ENCODE measurements at places on chromosomes 3 and 15.

DNA sequence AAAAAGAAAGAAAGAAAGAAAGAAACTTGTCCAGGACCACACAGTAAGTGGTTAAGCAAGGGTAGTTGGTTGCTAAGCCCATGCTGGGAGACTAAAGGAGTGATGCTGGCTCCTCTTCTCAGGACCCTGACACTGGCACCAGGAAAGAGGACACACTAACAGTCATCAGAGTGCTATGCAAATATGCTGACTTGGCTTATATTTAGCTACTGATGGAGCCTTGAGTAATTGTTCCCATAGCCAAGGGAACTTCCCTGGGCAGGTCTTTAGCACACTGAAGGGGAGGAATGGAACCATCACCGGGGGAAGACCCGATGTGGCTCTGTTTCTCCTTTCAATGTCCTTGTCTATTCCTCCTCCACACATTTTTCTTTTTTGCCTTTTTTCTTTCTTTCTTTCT is 6.2 kb downstream of the TMEM40 start:
- DNase-seq = no peak

DNA sequence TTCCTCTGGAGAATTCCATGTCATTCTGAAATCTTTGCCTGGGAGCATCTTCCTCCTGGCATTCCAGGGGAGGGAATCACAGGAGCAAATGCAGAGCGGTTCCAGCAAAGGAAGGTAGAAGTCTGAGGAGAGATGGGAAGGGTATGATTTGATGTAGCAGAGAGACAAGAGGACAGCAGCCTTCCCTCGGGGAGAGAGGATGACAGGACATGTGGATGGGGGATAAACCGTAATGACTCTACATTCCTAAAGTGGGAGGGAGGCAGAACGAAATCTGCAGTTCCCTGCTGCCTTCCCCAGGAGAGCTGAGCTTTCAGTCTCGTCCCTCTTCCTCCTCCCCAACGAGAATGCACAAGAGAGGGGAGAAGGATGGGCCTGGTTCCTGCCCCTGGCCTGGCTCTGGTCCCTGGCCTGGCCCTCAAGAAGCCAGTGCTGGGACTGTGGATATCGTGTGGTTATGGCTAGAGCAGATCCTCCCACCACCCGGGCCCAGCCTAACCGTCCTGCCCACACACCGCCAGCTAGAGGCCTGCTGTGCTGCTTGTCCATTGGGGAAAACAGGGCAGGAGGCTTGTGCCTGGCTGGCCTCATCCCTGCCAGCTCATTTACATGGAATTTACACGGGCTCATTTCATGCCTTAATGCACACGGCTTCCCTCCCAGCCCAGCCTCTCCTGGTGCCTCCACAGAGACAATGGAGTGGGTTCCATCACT is 26.6 kb downstream of the SEMA7A start:
- no peak for DNase-seq

- DNase-seq = no peak
These were observed 1.1 kb downstream of the HHATL start for GRCh38 chr3:42701371-42702065.

GRCh38 chr3:112228786-112229185 is 65.2 kb downstream of the SLC9C1 start:
- no peak for DNase-seq

- no peak for DNase-seq
These were observed 406.2 kb downstream of the MFSD1 start for GRCh38 chr3:159208050-159208449.

GRCh38 chr15:73956743-73957135 is 30.5 kb downstream of the LOXL1 start:
- DNase-seq = no peak

DNA sequence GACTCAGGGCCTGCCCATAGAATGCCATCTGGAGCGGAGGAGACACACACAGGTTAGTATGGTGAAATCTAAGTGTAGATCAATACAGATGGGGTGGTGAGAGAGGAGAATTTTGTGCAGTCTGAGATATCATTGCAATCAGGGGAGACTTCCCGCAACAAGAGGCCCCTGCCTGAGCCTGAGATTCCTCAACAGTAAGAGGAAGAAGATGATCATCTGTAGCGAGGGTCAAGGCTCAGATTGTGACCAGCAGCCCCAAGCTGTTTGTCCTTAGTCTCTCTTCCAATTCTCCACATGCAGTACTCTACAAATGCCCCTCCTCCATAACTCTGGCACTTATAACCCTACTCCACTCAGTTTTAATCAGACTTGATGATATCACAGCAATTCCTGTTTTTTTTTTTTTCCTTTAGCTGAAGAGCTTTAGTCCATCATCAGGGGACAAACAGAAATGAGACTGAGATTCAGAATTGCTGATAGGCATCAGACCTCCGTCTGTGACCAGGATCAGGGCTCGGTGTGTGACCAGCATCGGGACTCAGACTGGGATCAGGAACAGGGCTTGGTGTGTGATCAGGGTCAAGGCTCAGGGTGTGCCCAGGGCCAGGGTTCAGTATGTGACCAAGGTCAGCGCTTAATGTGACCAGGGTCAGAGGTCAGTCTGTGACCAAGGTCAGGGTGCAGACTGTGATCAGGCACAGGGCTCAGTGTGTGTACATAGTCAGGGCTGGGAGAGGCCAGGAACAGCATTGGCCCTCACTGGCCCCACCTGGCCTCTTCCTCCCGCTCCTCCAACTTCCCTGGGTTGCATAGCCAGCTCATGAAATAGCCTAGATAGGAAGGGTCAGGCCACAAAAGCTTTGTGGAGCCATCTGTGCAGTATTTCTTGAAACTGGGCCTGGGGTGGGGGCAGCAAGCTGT is 14.1 kb downstream of the LOXL1 start:
- DNase-seq = no peak

DNA sequence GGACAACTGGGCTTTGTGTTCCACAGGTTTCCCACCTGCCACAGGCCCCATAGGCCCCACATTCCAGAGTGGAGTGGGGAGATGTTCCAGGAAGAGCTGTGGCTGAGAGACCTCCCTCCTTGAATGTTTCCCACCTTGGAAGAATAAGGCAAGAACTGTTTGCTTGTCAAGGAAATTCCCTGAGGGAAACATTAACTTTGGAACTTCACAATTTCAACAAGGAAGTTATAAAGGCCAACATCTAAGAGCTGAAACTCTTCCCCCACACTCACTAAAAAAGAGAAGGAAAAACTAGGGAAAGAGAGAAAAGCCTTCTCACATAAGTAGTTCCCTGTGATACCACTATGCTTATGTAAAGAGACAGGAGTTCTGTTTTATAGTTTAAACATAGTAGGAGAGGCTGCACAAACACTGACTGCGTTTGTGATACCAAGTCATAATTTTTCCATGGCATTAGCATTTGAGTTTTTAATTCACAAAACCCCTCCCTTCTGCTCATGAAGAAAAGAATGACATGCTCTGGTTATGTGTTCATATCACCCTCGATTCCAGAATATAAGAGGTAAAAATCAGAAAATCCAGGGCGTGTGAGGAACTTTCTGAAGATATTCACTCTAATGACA is 39.8 kb upstream of the SPRED1 start:
- no peak for DNase-seq

- no peak for DNase-seq
These were observed 216.9 kb upstream of the DCBLD2 start for GRCh38 chr3:99118381-99118780.

DNA sequence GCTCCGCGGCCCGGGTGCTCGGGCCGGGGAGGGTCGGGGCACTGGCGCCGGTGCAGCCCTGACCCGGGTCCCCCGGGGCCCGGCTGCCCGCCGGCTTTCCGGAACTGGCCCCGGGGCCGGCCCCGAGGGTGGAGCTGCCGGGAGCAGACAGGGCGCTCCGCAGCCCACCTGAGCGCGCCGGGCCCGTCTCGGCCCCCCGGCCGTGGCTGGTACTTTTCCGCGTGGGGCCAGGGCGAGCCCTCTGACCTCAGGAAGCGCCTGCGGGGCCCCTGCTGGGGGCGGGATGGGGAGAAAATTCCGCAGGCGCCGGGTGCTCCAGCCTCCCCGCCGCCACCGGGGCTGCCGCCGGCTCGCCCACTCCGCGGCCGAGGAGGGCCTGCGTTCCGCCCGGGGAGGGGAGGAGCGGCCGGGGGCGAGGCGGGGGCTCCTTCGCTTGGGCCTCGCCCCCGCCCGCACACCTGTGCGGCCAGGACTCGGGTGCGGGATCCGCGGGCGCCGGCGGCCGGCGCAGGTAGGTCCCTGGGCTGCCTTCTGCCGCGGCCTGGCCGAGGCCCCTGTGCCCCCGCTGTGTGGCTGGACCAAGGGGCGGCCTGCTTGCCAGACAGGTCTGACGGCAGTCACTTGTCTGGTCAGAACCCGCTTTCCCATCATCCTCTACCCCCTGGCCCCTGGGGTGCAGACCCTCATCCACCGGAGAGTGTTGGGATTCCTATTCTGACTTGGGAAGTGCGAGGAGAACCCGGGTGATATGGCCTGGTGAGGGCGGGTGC is 3.5 kb downstream of the FURIN start:
- DNase-seq = no peak

- DNase-seq = no peak
These were observed 75.0 kb downstream of the FEM1B start for GRCh38 chr15:68352401-68353062.

DNA sequence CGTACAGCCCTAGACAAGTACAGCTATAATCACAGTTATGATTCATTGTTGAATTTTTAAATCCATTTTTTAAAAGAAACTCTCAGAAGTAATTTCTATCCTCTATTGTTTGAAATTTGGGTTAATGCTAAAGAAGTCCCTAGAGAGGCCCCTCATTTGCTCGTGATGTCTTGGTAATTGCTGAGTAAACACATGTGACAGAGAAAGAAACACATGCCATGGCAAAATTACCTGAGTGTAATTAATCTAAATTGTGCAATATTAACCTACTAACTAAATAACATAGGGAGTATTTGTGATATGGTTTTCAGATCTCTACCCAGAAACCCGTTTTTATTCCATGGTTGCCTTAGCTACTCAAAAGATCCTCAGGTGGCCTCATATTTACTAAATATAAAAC is 10.8 kb downstream of the NEK10 start:
- peak; percentile 47 for DNase-seq

DNA sequence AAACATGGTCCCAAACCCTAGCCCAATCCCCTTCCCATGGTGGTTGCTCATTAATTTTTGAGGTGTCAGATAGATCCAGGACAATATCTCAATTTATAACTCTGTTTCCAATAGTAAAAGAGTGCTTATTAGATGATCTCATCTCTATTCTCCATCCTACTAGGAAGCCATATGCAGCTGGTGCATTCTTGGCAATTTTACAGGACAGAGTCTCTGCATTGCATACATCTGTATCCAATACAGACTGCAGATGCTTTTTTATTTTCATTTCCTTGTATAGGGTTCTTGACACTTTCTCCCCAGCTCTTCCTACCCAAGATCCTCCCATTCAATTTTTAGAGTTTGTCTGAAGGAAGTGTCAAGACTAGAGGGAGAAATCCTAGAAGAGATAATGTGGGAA is 194.8 kb upstream of the DPH6 start:
- DNase-seq = no peak

DNA sequence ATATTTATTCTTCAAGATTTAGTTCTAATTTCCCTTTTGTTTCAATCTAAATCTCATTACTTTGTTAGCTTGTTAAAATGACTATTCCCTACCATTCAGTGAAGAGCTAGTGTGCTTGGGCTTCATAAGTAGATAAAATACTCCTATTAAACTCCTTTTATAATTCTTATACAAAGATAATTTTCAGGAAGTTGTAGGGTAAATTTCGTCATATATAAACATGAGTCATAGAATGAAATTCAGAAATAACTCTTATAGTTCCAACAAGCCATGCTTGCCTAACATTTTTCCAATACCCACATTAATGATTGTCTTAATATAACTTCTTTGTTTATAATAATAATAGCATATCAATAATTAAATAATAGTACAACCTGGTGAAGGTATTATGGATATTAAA is 407.3 kb downstream of the NAALADL2 start:
- no peak for DNase-seq

DNA sequence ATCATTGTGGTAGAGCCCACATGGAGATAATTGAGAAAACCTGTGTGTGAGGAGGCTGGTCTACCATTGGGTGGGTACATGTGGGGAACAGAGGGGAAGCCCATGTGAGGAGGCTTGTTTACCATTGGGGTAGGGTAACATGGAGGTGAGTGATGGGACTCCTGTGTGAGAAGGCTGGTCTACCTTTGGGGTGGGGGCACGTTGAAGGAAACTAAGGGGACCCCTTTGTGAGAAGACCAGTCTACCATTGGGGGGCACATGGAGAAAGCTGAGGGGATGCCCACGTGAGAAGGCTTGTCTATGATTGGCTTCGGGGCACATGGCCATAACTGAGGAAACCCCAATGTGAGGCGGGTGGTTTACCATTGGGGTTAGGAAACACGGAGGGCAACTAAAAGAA is 158.5 kb downstream of the FBLN2 start:
- no peak for DNase-seq

DNA sequence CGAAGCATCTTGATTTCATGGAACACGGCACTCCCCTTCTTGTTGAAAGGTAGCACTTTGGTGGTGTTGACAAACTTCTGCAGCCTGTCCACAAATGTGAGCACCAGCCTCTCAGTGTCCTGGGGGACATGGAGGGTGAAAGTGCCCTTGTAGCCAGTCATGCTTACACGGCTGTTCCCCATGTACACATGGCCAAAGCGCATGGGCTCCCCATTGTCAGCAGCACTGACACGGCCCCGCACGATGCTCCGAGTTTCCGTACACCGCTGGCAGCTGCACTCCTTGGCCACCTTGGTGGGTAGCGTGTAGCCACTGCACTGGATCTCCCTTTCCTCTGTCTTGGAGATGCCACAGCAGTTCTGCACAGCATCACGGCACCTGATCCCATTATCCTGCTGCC is 12.7 kb downstream of the CILP start:
- no peak for DNase-seq

- DNase-seq = no peak
These were observed 395.2 kb downstream of the TUSC7 start for GRCh38 chr3:117104792-117105191.

- DNase-seq = no peak
These were observed 100.8 kb upstream of the LIPC start for GRCh38 chr15:58330741-58331559.

GRCh38 chr3:134314588-134315285 is 59.5 kb downstream of the AMOTL2 start:
- no peak for DNase-seq

- no peak for DNase-seq
These were observed 495.9 kb upstream of the NECTIN3 start for GRCh38 chr3:110575702-110576101.

GRCh38 chr3:48826451-48826850 is 21.2 kb downstream of the PRKAR2A start:
- no peak for DNase-seq

- DNase-seq = no peak
These were observed 8.7 kb downstream of the PXYLP1 start for GRCh38 chr3:141240286-141240685.

- DNase-seq = no peak
These were observed 570.4 kb upstream of the TGFBR2 start for GRCh38 chr3:30035935-30036567.

DNA sequence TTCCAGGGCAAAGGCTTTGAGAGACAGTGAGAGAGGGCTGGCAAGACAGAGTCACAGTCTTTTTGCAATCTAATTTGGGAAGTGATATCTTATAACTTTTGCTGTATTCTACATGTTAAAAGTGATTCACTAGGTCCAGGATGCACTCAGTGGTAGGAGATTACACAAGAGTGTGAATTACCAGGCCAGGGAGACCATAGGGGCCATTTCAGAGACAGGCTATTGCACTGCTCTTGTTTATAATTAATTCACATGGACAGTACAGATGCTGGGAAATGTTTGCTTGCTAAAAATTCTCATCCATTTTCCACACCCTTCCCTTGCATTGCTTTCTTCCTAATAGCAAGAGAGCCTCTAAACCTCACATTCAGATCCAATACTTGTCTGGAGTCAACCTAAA is 22.6 kb upstream of the POMGNT2 start:
- no peak for DNase-seq
